Mesenteric fat pad (tissue), 1 donor: ENCODE measurements at places on chromosomes 5 and 9. TPM values are rescaled to one million over a fixed set of nuclear protein-coding genes. Genes with fewer than 3 reads are reported as not detected.

DNA sequence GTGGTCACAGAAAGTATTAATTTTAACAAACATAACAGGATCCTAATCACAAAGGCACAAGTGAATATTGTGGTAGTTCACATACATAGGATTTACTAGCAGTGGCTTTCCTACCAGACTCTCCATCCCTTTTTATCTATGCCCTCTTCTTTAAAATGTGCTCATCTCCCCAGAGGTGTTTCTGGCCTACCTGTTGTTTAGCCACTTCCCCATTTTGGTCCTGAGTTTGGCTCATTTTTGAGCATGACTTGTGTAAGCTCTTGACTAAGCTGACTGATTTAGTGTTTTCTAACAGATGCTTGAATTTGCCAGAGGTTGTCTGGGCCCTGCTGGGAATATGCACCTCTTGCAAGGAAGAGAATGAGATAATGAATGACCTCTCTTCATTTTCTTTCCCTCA, 517.7 kb upstream of the CLINT1 start:
- DNase-seq = no peak

GRCh38 chr9:134851020-134851419, 29.6 kb upstream of the FCN2 start:
- peak; percentile 47 for DNase-seq

GRCh38 chr5:150034662-150035061, 34.1 kb downstream of the HMGXB3 start:
- DNase-seq = no peak

DNA sequence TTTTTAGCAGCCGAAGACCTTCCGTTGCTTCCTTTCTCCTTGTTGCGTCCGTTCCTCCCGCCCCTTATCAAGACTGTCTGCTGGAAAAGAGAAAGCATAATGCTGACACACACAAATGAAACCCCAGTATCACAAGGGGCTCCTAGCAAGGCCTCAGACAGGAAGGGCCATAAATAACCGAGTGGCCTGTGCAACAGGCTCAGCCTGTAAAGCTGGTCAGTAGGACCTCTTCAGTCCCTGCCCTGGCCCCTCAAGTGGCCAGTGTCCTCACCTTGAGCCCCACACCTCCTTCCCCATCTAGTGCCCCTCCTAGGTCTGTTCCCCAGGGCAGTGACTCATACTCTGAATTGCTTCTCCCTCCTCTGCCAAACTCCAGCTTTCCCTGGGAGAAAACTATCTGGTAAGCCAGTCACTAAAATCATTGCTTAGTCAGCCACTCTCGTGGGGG, 174.6 kb upstream of the IL12B start:
- DNase-seq = no peak

GRCh38 chr5:94375801-94376200, 242.6 kb downstream of the KIAA0825 start:
- no peak for DNase-seq

- no peak for DNase-seq
These were observed 415.7 kb downstream of the RAB3C start for GRCh38 chr5:58998544-58998943.

- no peak for DNase-seq
These were observed 33.4 kb upstream of the GNPDA1 start for GRCh38 chr5:142046191-142046590.

GRCh38 chr9:99745085-99745484, 76.6 kb upstream of the NR4A3 start:
- no peak for DNase-seq

DNA sequence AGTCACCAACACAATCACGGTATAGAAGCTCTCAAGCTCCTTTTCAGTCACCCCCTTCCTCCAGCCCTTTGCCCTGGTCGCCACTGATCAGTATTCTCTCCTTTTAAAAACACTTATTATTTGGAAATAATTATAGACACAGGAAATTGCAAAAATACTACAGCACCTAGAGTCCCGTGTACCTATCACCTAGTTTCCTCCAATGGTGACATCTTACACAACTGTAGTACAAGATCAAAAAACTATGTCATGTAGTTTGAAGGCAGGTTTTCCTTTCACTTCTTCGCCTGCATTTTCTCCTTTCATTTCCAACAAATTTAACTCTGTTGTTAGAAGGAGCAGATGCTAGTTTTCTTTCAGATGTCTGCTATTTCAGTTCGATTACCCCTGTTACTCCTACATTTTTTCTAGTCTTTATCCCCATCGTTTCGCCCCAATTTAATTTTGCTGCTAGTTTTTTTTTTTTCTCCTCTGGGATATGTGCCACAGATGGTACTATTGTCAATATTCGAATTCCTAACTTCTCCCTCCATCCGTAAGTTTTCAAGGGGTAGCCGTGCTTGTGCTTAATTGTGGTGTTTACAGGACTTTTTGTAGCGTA, 612 bp upstream of the ATG10 start:
- no peak for DNase-seq

DNA sequence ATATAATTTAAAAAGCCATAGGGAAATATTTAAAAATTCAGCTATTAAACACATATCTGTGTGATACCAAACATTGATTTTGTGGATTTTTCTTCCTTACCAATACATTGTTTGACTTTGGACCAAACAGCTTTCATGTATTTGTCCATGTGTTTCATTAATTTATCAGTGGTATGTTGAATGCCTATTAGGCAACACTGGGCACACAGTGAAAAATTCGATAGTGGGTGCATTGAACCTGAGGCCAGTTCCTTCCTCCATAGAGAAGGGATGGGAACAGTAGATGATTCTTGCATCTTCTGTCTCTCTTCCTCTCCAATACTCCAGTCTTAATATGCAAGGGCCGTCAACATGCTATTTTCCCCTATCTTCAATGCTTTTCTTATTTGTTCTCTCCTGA, 110.2 kb upstream of the NR3C1 start:
- DNase-seq = no peak

GRCh38 chr9:108477529-108478006, 378.2 kb downstream of the ACTL7B start:
- DNase-seq = no peak

- no peak for DNase-seq
These were observed 240.1 kb downstream of the DNAH5 start for GRCh38 chr5:13704396-13704795.

DNA sequence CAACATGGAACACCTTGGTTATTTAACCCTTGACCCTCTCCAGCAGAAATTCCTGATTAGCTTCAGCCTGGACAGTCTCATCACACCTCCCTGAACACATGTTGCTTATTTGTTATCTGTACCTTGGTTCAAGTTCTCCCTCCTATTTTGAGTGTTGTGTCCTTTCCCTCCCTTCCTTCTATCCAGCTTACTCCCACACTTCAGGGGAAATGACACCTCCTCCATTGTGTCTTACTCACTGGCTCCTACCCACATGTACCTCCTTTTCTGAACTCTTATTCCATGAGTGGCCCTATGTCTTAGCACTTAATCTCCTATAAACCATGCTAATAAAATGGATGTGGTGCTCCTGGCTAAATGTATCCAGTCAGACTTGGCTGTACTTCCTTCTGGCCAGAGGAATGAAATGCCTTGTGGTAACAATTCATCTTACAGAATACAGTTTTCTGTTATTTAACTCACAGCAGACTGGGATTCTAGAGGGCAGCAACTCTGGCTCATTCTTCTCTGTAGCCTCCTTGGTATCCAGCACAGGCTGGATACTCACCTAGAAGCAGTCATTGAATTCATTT, 11.2 kb downstream of the LIX1 start:
- DNase-seq = no peak

- DNase-seq = no peak
These were observed 102.2 kb upstream of the TARS1 start for GRCh38 chr5:33338336-33339110.

- DNase-seq = no peak
These were observed 45.1 kb upstream of the DAB2 start for GRCh38 chr5:39469777-39470415.

GRCh38 chr5:171437286-171437821, 17.9 kb downstream of the FGF18 start:
- no peak for DNase-seq

- no peak for DNase-seq
These were observed 217.2 kb upstream of the DAPK1 start for GRCh38 chr9:87280421-87280820.

DNA sequence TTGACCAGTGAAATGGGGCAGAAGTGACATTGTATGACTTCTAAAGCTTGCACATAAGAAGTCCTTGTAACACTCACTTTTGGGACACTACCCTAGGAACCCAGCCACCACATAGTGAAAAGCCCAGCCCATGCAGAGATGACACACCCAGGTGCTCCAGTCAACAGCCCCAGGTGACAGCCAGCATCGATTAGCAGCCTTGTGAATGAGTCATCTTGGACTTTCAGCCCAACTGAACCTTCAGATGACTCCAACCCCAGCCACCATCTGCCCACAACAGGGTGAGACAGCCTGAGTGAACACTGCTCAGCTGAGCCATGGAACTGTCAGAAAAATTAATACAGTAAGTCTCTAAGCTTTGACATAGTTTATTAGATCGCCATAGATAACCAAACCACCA, 458.6 kb downstream of the ZSWIM6 start:
- DNase-seq = no peak

DNA sequence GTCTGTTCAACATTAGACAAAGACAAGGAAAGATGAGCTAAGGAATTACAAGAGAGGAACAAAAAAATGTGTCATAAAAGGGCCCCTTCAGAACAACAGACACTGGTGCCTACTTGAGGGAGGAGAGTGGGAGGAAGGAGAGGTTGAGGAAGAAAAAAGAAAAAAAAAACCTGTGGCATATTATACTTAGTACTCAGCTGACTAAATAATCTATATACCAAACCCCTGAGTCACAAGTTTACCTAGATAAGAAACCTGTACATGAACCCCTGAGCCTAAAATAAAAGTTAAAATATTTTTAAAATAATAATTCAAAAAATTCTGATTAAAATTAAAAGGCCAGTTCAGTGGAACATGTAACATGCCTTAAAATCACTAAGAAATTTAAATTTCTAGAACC, 107.3 kb downstream of the MTREX start:
- no peak for DNase-seq

DNA sequence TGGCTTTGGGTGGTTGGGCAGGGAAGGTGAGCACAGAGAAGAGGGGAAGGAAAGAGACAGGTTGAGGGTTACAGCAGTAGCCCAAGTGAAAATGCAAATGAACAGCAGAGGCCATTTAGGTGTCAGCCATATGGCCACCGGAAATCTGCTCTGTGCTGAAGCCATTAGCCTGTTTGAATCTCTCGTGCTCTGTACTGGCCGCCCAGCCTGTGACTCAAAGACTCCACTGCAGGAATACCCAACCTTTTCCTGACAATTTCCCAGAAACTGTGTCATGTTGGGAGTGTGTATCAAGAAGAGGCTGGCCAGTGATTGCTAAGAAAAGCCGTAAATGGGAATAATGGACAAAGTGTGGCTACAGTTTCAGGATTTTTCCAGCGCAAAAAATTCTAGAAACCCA, 35.9 kb upstream of the RAI14 start:
- no peak for DNase-seq

DNA sequence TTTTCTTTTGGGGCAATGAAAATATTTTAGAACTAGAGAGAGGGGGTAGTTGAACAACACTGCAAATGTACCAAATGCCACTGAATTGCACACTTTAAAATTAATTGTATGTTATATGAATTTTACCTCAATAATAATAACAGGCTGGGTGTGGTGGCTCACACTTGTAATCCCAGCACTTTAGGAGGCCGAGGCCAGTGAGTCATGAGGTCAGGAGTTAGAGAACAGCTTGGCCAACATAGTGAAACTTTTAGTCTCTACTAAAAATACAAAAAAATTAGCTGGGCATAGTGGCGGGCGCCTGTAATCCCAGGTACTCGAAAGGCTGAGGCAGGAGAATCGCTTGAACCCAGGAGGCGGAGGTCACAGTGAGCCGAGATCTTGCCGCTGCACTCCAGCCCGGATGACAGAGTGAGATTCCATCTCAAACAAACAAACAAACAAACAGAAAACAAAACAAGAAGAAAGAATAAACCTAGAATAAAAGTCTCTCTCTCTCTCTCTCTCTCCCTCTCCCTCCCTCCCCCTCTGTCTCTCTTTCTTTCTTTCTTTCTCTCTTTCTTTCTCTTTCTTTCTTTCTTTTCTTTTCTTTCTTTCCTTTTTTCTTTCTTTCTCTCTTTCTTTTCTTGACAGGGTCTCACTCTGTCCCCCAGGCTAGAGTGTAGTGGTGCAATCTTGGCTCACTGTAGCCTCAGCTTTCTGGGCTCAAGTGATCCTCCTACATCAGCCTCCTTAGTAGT, 91.1 kb downstream of the BASP1 start:
- no peak for DNase-seq

DNA sequence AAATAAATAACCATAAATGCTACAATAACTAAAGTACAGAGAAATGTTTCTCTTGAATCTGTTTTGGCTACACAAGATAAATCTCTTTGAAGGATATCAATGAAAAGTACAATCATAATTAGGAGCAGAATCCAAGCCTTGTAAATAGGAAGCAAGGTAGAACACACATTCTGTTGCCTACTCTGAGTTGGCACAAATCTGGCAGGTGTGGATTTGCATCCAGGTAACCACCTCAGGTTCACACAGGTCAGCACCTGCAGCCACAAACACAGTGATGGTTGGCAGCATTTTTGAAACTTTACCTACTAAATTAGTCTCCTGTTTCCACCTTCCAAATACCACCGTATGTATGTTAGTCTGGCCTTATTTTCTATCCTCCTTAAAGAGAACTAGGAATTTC, 105.3 kb upstream of the PIK3R1 start:
- no peak for DNase-seq

GRCh38 chr9:13450723-13451122, 171.2 kb upstream of the MPDZ start:
- DNase-seq = no peak

PPP3R2 gene
- total RNA-seq = not detected

FOXD4L4 gene
- total RNA-seq = not detected

GAPT gene
- total RNA-seq = 2.0 TPM

ROPN1L gene
- total RNA-seq = 0.93 TPM

PCDHB9 gene
- total RNA-seq = 1.0 TPM

HMMR gene
- 0.32 TPM for total RNA-seq

ZNF454 gene
- total RNA-seq = 1.8 TPM

LRRC19 gene
- total RNA-seq = not detected

MSH3 gene
- total RNA-seq = 16.3 TPM

ASB6 gene
- 14.6 TPM for total RNA-seq

SMIM33 gene
- not detected for total RNA-seq

CATSPER3 gene
- total RNA-seq = 0.61 TPM

WDR55 gene
- 23.4 TPM for total RNA-seq

GKAP1 gene
- total RNA-seq = 8.1 TPM
